ENCODE measurements at places on chromosomes 5 and 9.

- no peak for DNase-seq
Observed at GRCh38 chr9:130387905-130388304, 56.9 kb upstream of the ASS1 start.

GRCh38 chr5:150172556-150172955 lies 6.0 kb downstream of the CDX1 start:
- DNase-seq: peak; percentile 94

GRCh38 chr9:118362123-118362522 lies 657.9 kb downstream of the TLR4 start:
- DNase-seq: no peak

DNA sequence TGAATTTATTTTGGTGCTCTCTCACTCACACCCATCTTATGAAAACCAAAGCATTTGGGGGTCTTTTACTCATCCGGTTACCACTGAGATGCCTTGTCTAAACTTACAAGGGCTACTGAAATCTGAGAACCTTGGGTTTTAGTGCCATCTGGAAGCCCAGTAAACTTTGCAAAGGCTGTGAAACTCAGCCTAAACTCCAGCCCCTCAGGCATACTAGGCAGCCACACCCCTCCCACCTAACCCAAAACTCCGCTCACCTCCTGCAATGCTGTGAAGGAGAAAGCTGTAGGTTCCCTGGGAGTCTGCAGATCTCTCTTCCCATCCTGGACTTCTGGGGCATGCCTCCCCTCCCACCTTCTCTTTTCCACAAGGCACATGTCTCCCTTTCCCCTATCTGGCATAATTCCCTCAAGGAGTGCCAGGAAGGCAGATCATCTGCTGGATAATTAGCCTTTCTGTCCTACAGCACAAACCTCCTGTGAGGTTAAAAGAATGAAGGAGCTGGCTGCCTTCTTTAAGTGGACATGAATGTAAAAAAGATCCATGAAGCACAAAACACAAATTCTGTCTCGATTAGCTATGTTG lies 71.5 kb upstream of the ANXA1 start:
- no peak for DNase-seq

GRCh38 chr5:95923918-95924544 lies 37.6 kb downstream of the ELL2 start:
- no peak for DNase-seq

DNA sequence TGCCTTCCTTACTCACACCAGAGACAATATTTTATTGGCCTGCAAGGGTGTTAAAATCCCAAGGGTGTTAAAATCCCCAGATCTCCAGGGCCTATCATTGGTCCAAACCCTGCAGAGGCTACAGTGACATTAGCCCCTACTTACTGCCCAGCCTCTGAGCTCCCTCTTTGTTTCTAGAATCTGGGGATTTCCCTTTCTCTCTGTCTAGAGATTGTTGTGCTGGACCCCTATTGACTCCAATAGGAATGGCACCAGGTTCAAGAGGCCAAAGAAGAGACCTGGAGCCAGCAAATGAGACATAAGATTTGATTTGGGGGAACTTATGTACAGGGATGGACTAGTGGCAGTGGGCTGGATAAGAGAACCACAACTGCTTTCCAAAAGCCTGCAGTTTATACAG lies 53.3 kb upstream of the ZBED3 start:
- DNase-seq: no peak

Measured in cerebellar cortex (tissue), 1 donor.